ENCODE measurements at places on chromosomes 6 and 20.

DNA sequence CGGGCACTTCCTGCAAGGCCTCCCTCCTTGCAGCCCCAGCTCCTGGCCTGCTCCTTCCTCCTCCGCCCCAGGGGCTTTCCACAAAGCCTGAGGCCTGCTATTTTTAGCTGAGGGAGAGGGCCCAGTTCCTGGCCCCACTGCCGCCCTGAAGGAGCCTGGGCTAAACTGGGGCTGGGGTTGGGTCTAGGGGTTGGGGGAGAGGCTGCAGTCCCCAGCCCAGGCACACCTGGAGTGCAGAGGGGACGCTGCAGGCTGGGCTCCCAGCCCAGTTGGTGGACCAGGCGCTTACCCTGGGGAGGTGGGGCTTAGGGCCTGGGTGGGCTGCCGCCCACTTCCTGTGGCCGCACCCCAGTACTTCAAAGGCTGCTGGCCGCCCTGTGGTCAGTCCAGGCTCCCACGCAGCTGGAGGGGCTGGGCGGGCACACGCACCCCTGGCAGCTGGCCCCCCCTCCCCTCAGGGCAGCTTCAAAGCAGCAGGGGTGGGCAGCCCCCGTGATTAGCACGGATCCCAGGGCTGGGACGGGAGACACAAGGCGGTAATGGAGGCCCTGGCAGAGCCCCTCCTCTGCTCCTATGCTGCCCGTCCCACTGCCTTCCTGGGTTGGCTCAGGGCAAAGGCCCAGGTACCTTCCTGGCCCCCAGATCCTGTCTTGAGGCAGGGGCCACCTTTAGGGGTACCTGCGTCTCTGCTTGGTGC, 7.1 kb upstream of the ABHD16B start:
- no peak for DNase-seq

- DNase-seq: no peak
Observed at GRCh38 chr6:139407718-139408222, 33.3 kb upstream of the CITED2 start.

- DNase-seq: no peak
Observed at GRCh38 chr6:88835210-88835609, 128.2 kb downstream of the RNGTT start.

DNA sequence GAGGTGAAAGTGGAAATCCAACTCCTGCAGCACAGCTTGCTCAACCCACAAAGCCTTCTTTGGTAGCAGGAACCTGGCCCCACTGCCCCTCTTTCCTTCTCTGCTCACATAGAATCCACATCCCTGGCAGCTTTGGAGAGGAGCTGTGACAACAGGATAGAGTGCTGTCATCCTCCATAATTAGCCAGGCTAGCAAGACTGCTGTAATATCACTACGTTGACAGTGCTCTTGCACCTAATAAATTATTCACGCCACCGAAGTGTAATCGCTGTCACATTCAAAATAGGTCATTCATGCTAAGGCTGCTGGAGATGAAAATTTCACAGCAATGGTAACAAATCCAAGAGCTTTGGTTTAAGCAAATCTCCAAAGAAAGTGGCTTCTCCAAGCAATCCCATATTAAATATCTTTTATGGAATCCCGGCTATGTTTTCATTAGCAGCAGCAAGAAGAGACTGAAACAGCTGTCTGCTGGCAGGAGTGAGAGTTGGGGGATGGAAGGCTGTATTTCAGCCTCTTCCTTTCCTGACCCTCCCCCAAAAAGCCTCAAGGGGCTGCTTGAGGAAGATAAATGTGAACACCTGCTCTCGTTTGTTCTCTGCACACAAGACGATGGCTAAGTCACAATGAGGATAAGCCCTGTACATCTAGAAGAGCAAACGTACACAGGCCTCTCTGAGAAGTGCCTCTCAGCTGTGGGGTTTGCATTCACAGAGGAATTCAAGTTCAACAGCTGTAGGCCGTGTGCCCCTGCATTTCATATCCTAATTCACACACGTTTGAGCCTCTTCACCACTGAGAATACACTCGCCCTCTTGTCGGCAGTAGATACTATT, 16.5 kb downstream of the RIPOR2 start:
- no peak for DNase-seq

- DNase-seq: no peak
Observed at GRCh38 chr20:31685853-31686643, 36.6 kb downstream of the BCL2L1 start.

DNA sequence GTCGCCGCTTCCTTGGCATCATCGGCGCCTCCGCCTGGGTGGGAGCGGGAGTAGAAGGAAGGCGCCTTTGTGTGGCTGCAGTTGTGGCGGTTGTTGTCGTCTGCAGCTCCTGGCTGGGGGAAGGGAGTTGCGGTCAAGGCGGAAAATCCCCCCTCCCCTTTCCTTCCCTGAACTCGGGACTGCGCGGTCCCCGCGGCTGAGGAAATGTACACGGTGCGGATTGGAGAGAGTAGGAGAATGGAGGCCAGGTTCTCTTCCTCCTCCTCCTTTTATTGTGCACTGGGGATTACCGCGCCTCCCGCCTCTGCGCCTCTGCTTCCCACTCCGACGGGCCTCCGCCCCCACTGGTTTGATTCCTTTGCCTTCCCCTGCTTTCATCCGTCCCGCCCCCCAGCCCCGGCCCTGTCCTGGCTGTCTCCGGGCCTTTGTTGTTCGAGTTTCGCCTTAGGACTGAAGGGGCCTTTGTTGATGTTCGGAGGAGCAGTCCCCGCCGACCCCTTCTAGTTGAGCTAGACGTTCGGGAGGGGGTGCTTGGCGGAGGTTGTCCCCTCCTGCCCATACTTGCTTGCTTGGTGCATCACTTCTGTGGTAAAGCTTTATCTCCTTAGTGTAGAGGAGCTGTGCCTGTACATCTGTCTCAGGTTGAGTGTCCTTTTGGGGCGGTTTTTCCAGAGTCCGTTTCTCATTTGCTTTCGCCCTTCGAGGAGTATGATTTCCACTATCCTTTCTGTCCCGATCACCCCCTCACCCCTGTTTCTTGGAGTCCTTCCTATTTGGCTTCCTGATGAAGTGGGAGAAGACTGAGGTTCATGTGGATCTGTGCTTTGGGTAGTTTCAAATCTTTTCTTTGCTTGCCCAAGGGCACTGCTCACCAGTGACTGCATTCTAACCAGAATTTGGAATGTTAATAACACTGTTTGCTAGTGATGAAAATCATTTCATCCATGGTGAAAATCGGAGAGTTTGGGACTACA, 764 bp downstream of the ZNF292 start:
- DNase-seq: peak; percentile 67

DNA sequence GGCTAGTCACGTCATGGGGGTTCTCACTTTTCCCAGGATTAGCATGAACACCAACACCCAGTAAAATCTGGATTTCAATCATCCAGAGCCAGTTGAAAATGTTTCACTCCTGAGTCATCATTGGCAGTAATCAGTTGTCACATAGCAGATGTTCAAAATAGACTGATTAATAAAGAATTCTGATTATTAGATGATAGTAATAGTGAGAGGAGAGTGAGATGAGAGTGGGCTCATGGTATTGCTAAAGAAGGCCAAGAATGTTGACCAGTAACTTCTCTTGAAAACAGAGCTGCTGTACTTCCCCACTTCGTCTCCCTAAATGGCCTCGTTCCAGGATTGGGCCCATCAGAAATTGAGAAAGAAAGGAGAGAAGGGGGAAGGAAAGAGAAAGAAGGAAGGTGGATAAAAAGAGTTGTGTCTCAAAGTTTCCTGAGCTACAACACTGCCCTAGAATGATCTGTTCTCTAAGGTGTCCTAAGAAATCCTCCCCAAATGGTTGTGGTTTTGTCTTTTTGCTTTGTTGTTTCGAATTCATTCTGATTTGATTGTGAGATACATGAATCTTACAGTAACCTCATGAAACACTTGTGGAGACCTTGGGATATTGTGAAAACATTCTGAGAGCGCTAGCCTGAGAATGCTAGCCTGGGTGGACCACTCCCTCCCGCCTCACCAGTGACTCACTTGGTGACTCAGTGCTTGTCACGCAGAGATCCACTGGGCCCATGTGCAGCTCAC, 502.2 kb upstream of the JARID2 start:
- peak; percentile 89 for DNase-seq

DNA sequence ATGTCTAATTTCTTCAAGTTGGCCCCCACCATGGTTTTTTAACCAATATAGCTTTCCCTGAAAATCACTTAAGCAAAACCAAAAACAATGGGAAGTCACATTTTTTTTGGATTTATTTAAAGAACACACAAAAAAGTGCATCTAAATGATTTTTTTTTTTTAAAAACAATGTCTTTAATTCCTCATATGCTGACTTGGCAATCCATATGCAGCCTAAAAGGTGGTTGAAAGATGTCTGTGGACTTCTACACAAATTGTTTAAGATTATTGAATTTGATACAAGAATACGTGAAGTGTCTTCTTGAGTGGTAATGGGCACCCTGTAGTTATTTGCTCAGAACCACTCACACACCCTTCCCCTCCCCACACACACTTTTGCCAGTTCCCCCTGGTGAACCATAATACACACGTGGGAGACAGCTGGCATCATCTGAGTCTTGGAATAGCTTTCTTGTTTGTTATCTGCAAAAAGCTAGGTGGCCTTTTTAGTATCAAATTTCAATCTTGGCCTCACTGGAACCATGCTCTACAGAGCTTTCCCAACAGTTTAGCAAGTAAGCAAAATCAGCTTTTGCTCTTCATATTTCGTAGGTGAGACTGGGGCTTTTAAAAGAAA, 60.9 kb upstream of the TULP1 start:
- DNase-seq: no peak

DNA sequence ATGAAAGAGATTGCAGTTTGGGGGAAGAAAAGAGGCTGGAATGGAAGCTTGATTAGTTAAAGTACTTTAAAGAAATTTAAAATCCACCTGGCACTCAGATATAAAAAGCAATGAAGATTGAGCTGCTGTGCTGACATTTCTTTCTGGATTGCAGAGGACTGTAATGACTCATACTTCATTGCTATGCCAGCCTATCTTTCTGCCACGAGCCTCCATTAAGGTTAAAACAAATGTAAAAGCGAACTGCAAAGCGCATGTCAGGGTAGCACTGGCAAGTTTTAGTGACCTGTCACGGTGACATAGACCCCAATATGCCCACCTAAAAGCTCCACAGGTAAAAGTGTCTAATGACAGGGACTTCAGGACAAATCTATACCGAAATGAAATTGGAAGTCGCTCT, 449.6 kb downstream of the C6orf118 start:
- DNase-seq: no peak

GRCh38 chr6:25100288-25100687, 164.5 kb upstream of the RIPOR2 start:
- no peak for DNase-seq

DNA sequence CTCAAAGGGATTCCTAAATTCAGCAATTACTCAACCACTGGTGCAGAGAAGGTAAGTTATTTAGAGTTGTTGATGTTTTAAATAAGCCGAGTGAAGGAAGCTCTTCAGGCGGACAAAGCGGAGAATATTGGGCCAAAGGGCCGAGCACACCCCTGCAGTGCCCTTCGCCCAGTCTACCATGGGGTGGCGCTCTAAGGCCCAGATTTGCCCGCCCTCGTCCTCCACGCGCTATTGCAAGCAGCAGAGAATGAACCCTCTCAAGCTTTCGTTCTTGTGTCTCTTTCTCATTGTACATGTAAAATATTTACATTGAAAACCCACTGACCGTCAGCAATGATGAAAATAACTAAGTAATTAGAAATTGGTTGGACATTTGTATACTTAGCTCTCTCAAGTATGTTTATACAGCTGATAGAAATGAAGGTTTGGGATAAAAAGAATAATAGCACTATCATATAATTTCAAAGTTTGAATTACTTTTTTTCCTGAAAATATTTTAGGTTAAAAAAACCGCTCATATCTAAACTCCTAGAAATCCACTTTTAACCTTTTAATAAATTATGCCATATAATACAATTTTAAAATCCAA, 195.0 kb upstream of the CEP162 start:
- DNase-seq: no peak

- no peak for DNase-seq
Observed at GRCh38 chr20:45407783-45408645, at the start of gene DBNDD2. TSS of gene DBNDD2 (plus strand) at chr20:45408289. CDS start at chr20:45408468, 179 bp downstream.

GRCh38 chr6:7589221-7589620, 777 bp upstream of the SNRNP48 start:
- DNase-seq: no peak

DNA sequence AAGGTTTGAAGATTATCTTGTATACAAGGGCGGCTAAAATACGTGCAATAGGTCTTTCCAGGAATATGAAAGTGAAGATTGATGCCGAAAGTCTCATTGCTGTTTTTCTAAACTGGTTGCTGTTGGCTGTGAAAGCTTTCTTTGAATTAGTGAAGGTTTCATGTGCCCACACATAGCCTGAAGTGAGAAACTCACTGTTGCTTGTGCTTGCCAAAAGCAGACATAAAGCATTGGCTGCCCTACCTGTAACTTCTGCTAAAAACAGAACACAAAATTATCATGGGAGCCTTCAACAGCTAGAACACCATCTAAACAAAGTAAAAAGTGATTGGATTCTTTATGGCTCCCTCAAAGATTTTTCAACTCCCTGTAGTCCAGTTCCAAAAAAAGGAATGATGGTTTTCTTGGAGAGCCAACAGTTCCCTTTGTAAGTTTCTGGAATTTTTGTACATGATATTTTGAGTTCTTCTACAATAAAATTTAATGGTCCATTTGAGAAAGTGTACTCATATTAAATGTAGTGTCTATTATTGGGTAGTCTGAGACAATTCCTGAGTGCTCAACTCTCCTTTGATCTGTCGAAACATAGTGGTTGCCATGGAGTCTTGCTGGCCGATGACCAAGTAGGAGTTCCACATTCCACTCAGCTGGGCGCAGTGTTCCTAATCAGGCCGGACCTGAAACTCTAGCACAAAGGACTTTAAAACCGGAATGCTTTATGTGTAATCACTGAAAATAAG, 68.5 kb downstream of the PLEKHG1 start:
- no peak for DNase-seq

DNA sequence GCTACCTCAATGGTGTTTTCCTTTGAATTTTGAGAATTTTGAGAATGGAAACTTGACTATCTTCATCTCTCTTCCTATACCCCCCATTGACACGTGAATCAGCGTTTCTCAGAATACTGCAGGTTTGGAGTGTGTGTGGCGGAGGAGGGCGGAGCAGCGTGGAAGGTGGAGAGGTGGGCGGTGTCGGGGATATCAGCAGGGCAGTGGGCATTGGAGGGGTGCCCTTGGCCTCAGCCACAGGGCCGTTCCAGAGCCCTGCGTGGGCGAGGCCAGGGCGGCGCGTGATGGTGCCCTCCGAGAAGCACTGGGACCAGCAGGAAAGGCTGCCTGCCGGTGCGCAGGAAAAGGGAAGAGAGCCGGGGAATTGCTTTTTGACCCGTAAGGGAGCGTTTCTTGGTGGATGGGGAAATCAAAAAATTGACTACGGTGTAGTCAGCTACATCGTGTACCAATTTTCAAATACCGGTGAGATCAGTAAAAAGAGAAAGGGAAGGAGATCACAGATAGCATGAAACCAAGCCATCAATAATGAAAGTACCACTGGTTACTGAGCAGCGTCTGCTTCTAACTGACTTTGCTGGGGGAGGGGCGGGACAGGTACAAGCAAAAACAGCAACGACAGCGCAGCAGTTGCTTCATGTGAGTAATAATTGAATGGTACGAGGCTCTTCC, 82.7 kb upstream of the DUSP22 start:
- peak; percentile 79 for DNase-seq

- no peak for DNase-seq
Observed at GRCh38 chr6:46948699-46949098, 27.0 kb upstream of the ADGRF5 start.

Data from activated naive CD4-positive, alpha-beta T cell treated with Interleukin-2 at 50 U/mL for 16 hours (primary cell).